Heart right ventricle (tissue), 16 donors: ENCODE measurements at places on chromosomes 12 and 14. TPM values are rescaled to one million over a fixed set of nuclear protein-coding genes. Genes with fewer than 3 reads are reported as not detected.

CCDC38 gene
- total RNA-seq = not detected

FGF23 gene
- total RNA-seq = 0.31 TPM

VCPKMT gene
- total RNA-seq = 4.3 TPM

GDF3 gene
- total RNA-seq = not detected

TAS2R7 gene
- total RNA-seq = not detected

DNA sequence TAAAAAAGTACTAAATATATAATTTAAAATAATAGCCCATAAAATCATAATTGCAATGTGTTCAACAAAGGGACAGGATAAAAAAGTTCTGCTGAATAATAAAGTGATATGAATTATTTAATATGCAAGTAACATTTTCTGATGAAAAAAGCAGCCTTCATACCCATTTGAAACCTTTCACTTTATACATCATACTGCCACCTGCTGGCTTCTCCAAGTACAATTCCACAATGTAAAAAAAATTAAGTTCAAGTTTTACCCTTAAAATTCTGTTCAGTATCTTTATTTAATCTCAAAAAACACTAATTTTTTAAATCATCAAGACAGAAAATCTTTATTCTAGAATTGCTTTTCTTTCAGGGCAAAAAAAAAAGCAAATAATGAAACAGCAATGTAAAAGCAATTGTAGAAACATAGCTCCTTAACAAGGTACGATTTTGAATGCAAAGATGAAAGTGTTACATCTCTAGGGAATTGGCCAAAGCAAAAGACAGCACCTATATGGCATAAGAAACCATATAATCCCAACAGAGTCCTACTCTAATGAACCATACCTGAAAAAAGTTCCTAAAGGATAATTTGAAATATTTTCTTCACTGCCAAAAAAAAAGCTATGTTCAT is 15.0 kb downstream of the MDM1 start:
- no peak for DNase-seq
- no peak overlapping the region for H3K27ac ChIP-seq
- peaks cover 12% of the 10 kb centered on the region for H3K4me1 ChIP-seq
- H3K36me3 ChIP-seq = no peaks in the 10 kb centered on the region
- H3K4me3 ChIP-seq = no peak overlapping the region

GRCh38 chr12:131965073-131965472 is 15.3 kb downstream of the EP400 start:
- H3K27me3 ChIP-seq = no peaks in the 10 kb centered on the region
- no peak overlapping the region for H3K27ac ChIP-seq
- peaks cover 14% of the 10 kb centered on the region for H3K4me1 ChIP-seq
- no peak for DNase-seq
- peaks cover 21% of the 10 kb centered on the region for H3K36me3 ChIP-seq
- no peak overlapping the region for H3K4me3 ChIP-seq

- H3K27me3 ChIP-seq = no peaks in the 10 kb centered on the region
- H3K4me1 ChIP-seq = no peaks in the 10 kb centered on the region
- no peaks in the 10 kb centered on the region for H3K36me3 ChIP-seq
Measured at GRCh38 chr14:70794294-70794693, 15.0 kb downstream of the MAP3K9 start.

GRCh38 chr12:34033628-34034296 is 11.5 kb downstream of the ALG10 start:
- H3K4me3 ChIP-seq = no peak overlapping the region
- H3K27me3 ChIP-seq = no peaks in the 10 kb centered on the region
- no peaks in the 10 kb centered on the region for H3K4me1 ChIP-seq
- DNase-seq = no peak
- no peak overlapping the region for H3K27ac ChIP-seq
- no peaks in the 10 kb centered on the region for H3K36me3 ChIP-seq

GRCh38 chr14:104554608-104555429 is 24.7 kb upstream of the C14orf180 start:
- no peak overlapping the region for H3K4me3 ChIP-seq
- H3K27me3 ChIP-seq = no peaks in the 10 kb centered on the region
- H3K4me1 ChIP-seq = no peaks in the 10 kb centered on the region
- DNase-seq = no peak
- no peak overlapping the region for H3K27ac ChIP-seq
- H3K36me3 ChIP-seq = no peaks in the 10 kb centered on the region

DNA sequence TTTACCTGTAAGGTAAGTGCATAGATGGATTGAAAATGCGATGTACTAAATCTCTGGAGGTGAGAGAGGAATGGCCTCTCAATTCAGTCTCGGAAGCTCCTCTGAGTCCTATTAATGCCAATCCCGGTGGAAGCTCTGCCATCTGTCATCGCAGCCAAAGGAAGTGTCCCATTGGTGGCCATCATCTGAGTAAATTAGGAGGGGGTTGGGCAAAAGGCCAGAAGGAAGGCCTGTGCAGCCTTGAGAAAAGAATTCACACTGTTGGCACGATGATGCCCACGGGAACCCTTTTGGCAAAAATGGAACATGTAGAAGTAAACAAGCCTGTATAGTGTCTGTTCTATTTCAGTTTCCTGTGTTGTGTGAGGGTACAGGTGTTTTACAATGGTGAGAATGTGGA is 494.8 kb downstream of the NELL2 start:
- no peaks in the 10 kb centered on the region for H3K27me3 ChIP-seq
- no peak overlapping the region for H3K4me3 ChIP-seq
- H3K27ac ChIP-seq = no peak overlapping the region
- DNase-seq = no peak

DNA sequence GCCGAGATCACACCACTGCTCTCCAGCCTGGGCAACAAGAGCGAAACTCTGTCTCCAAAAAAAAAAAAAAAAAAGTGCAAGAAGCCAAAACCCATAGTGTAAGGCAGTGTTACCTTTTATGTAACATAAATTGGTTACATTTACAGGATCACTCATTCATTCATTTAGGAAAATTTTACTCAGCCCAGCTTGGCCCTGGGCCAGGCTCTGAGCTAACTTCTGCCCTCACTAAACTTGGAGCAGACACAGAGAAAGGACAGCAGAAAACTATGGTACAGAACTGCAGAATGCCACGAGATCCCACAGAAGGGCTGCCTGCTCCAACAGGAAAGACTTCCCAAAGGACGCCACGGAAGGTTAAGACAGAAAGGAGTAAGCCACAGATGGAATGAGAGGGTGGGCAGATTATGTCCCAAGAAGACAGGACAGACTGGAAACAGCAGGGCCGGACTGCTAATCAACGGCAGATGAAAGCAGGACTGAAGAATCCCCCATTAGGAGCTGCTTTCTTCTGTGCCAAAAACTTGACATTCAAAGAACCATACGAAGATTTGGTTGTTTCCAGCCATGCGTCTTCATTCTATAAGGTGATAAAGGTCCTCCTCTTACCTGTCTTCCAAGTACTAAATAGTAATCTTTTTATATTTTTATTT is 18.9 kb downstream of the PPP1R13B start:
- H3K36me3 ChIP-seq = no peaks in the 10 kb centered on the region
- peaks cover 12% of the 10 kb centered on the region for H3K4me1 ChIP-seq
- H3K27ac ChIP-seq = peak overlapping the region; percentile 23
- no peak overlapping the region for H3K4me3 ChIP-seq

DNA sequence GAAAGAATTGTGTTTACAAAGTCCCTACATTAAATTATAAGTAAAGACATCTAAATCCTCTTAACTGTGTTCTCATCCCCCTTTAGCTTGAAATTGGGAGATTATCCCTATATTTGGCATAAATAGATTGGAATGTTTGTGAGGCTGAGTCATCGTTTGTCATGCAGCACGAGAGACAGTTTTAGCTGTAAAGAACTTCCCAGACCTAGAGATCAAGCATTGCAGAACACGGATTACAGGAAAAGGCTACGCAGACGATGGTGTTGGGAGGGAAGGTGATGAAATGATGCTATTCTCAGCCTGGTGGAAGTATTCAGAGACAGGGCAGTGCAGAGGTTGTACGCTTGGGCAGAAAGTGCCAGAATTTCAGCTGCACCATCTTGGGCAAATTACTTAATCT is 93.8 kb downstream of the PTPRB start:
- no peak overlapping the region for H3K4me3 ChIP-seq
- H3K27me3 ChIP-seq = no peaks in the 10 kb centered on the region
- H3K36me3 ChIP-seq = peaks cover 96% of the 10 kb centered on the region

DNA sequence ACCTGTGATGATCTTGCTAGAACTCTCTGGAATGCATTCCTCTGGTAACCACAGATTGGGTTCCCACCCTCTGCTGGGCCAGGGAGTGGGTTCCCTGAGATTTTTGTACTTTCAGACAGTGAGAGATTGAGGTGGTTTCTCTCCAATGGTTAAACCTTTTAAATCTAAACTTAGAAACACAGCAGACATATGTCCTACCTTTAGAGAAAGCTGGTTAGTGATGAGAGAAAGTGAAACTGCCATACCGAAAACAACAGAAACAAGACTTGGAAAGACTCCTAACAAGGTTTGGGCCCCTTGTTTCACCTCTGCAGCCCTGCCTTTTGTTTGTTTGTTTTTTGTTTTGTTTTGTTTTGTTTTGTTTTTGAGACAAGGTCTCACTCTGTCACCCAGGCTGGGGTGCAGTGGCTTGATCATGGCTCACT is 9.7 kb upstream of the SGPP1 start:
- H3K27me3 ChIP-seq = no peaks in the 10 kb centered on the region
- DNase-seq = no peak
- H3K4me1 ChIP-seq = no peaks in the 10 kb centered on the region
- no peak overlapping the region for H3K4me3 ChIP-seq
- H3K36me3 ChIP-seq = no peaks in the 10 kb centered on the region

GRCh38 chr12:50220363-50220995 is 53.3 kb upstream of the CERS5 start:
- peak overlapping the region; percentile 87 for H3K27ac ChIP-seq
- peak overlapping the region; percentile 42 for H3K4me3 ChIP-seq
- no peak for DNase-seq
- peaks cover 5% of the 10 kb centered on the region for H3K4me1 ChIP-seq
- H3K27me3 ChIP-seq = no peaks in the 10 kb centered on the region
- no peaks in the 10 kb centered on the region for H3K36me3 ChIP-seq

GRCh38 chr14:75469164-75469563 is 41.3 kb downstream of the JDP2 start:
- peaks cover 12% of the 10 kb centered on the region for H3K4me1 ChIP-seq
- H3K27ac ChIP-seq = no peak overlapping the region
- peaks cover 41% of the 10 kb centered on the region for H3K36me3 ChIP-seq
- no peaks in the 10 kb centered on the region for H3K27me3 ChIP-seq

- H3K4me1 ChIP-seq = peaks cover 11% of the 10 kb centered on the region
- no peak overlapping the region for H3K27ac ChIP-seq
- H3K36me3 ChIP-seq = no peaks in the 10 kb centered on the region
- H3K4me3 ChIP-seq = no peak overlapping the region
Measured at GRCh38 chr12:42385326-42385841, 59.4 kb downstream of the PPHLN1 start.

GRCh38 chr12:108102363-108102762 is 26.7 kb upstream of the WSCD2 start:
- H3K27ac ChIP-seq = no peak overlapping the region
- H3K27me3 ChIP-seq = peaks cover 10% of the 10 kb centered on the region
- no peak overlapping the region for H3K4me3 ChIP-seq
- no peak for DNase-seq

DNA sequence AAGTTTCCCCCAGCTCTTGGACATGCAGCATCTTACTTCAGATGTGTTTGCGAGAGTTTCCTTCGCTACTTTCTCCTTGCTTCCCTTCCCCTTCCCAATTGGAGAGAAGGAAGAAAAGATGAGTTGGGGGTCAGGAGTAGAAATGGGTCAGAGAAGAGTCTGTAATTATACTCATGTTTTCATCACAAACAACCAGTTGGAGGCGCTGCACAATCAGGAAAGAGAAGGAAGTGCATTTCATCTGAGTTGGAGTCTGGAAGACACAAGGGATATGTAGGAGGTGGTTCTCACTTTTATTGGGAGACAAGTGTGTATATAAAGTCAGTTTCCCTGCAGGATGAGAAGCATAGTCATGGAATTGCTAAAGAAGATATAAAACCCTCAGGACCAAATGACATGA is 31.3 kb upstream of the VSX2 start:
- H3K4me3 ChIP-seq = no peak overlapping the region
- no peak for DNase-seq
- H3K4me1 ChIP-seq = no peaks in the 10 kb centered on the region
- peaks cover 10% of the 10 kb centered on the region for H3K27me3 ChIP-seq

DNA sequence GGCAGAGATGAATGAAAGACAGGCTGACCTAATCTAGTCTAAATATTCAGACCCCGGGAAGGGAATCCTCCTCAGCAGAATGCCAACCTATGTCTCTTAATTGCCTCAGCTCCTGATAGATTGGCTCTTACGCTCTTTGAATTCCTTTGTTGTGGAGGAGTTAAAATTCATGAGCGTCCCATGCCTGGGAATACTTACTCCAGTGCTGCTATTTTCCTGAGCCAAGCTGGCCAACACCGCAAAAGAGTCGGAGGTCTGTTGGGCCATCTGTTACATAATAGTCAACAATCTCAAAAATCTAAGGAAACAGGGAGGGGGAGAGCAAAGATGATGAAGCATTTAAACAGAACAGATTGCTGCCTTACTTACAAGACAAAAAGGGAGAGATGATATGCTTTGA is 182.8 kb downstream of the ASCL1 start:
- H3K4me3 ChIP-seq = no peak overlapping the region
- no peak overlapping the region for H3K27ac ChIP-seq
- no peak for DNase-seq
- no peaks in the 10 kb centered on the region for H3K36me3 ChIP-seq
- no peaks in the 10 kb centered on the region for H3K27me3 ChIP-seq

- no peak overlapping the region for H3K4me3 ChIP-seq
- DNase-seq = peak; percentile 17
- no peaks in the 10 kb centered on the region for H3K27me3 ChIP-seq
Measured at GRCh38 chr14:89504602-89505313, 87.7 kb upstream of the FOXN3 start.

- no peak overlapping the region for H3K27ac ChIP-seq
- H3K4me1 ChIP-seq = no peaks in the 10 kb centered on the region
- H3K4me3 ChIP-seq = no peak overlapping the region
- H3K27me3 ChIP-seq = no peaks in the 10 kb centered on the region
- H3K36me3 ChIP-seq = no peaks in the 10 kb centered on the region
Measured at GRCh38 chr14:91904956-91905645, 37.8 kb upstream of the TC2N start.
